Esophagus squamous epithelium (tissue), 5 donors: ENCODE measurements at places on chromosomes 16 and 17. TPM values are rescaled to one million over a fixed set of nuclear protein-coding genes. Genes with fewer than 3 reads are reported as not detected.

DNA sequence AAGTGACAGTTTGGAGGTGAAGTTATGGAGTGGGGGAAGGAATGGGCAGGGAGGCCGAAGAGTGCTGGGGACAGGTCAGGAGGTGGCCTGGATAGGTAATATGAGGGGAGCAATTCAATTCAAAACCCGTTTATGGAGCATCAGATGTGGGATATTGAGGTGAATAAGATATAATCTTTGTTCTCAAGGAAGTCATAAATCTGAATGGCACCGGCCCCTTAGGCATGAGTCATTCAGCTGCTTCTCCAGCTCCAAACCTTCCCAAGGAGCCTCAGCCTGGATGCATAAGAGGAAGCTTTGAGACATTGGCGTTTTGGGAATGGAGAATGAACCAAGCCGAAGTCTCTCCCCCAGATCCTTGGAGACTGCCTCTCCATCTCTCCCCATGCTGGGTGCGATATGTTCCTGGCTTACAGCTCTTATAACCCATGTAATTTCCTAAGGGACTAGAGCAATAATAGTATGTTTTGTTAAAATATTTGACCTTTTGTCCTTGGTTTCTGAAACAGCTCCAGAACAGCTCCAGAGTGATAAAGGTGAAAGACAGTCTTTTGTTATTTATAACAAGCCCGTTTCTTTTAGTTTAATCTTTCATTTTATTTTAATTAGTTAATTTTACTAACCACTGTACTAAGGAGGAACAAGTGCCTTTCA lies 1.7 kb downstream of the TUBG2 start:
- H3K4me3 ChIP-seq = no peak overlapping the region
- H3K4me1 ChIP-seq = peaks cover 5% of the 10 kb centered on the region
- H3K36me3 ChIP-seq = peaks cover 46% of the 10 kb centered on the region
- H3K27ac ChIP-seq = no peak overlapping the region

DNA sequence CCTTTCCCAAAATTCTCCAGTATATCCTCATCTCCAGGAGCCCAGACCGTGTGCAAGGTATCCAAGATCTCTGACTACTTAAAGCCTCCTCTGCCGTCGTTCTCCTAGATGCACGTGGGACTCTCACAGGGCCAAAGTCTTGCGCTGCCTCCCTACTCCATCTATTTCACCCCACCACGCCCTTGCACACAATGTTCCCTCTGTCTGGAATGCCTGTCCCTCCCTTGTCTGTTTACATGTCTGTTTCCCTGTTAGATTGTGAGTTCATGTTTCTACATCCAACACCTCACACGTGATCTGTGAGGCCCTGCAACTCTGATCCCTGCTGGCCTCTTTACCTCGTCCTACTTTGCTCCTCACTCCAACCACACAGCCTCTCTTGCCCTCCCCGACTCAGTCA lies 4.9 kb upstream of the FZD2 start:
- DNase-seq = no peak
- H3K4me3 ChIP-seq = no peak overlapping the region
- H3K27ac ChIP-seq = no peak overlapping the region

DNA sequence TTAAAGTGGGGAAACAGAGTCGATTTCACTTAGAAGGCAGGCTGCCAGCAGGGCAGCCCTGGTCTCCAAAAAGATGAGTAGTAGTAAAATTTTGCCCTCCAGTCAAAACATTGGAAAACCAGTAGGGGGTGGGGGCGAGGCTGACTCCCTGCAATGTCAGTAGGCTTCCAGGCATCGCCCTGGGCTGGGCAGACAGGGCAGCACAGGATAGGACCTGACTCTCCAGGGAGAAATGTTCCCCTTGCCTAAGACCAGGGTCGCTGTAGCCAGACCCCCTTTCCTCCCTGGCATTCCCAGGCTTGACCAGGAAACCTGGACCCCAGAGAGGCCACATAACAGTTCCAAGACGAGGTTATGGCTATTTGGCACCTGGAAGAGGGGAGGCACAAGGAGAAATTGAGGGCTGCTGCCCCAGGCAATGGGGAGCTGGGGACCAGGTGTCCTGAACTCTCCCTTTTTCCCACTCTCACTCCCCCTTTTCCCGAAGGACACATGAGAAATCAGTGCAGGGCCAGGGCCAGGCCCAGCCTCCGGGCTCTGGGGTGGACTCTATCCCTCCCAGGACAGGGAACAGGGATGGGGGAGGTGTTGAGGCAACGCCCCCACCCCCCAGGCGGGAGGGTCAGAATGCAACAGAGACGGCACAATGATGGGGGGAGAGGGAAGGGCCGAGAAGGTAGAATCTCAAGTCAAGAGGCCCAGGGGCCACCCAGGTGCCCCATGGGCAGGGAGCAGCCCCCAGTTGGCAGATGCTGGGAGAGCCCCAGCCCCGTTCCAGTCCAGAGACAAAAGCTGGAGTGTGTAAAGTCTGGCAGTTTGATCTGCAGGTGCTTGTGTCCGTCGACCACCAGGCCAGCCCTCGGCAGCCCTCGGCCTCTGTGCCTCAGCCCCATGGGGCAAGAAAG lies 4.5 kb upstream of the SAMD14 start:
- peaks cover 55% of the 10 kb centered on the region for H3K36me3 ChIP-seq
- H3K27me3 ChIP-seq = peaks cover 3% of the 10 kb centered on the region
- no peak overlapping the region for H3K4me3 ChIP-seq
- DNase-seq = no peak
- H3K4me1 ChIP-seq = peaks cover 4% of the 10 kb centered on the region

- DNase-seq = no peak
- H3K27me3 ChIP-seq = no peaks in the 10 kb centered on the region
- H3K4me1 ChIP-seq = no peaks in the 10 kb centered on the region
- H3K27ac ChIP-seq = no peak overlapping the region
- no peaks in the 10 kb centered on the region for H3K36me3 ChIP-seq
These were observed 478.3 kb upstream of the CDH5 start for GRCh38 chr16:65888201-65888600.

DNA sequence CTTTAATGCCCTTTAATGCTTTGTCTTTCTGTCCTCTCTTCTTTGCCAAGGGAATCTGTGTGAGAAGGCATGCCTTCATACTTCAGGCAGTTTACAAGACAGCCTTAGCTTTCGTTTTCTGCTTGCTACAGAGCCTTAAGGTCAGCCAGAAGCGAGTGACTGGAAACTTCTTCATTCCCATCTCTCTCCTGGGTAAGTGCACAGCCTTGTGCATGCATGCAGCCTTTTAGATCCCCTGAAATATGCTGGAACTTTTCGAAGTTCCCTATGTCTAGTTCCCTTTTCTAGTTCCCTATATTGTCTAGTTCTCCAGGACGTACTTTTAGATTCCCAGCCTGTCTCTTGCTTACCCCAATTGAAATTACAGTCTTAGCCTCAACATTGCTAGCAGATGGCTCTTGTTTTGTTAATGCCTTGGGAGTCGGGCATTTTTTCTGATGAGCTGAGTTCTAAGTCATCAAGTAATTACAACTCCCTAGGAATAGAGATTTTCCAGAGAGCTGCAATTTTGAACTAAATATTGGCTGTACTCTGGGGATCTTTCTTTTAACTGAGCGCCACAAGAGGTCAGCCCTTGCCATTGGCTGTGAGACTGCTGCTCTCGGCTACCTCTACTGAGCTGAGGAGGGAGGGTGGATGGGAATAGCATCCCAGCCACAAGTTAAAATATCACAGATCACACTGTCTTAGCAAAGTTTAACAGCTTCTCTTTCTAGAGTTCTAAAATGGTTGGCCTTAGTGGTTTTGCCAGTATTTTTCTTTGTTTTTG lies 22.7 kb upstream of the PPM1D start:
- H3K27ac ChIP-seq = peak overlapping the region; percentile 62
- no peaks in the 10 kb centered on the region for H3K4me1 ChIP-seq
- no peak for DNase-seq
- no peaks in the 10 kb centered on the region for H3K27me3 ChIP-seq

- no peak for DNase-seq
- H3K4me3 ChIP-seq = no peak overlapping the region
- H3K36me3 ChIP-seq = no peaks in the 10 kb centered on the region
- peaks cover 32% of the 10 kb centered on the region for H3K4me1 ChIP-seq
- no peaks in the 10 kb centered on the region for H3K27me3 ChIP-seq
These were observed 108.1 kb downstream of the STX8 start for GRCh38 chr17:9467518-9467917.

- H3K36me3 ChIP-seq = no peaks in the 10 kb centered on the region
- H3K27ac ChIP-seq = no peak overlapping the region
- H3K27me3 ChIP-seq = peaks cover 10% of the 10 kb centered on the region
- H3K4me3 ChIP-seq = no peak overlapping the region
- H3K4me1 ChIP-seq = no peaks in the 10 kb centered on the region
- DNase-seq = no peak
These were observed 10.3 kb upstream of the ITGAX start for GRCh38 chr16:31344712-31345111.

DNA sequence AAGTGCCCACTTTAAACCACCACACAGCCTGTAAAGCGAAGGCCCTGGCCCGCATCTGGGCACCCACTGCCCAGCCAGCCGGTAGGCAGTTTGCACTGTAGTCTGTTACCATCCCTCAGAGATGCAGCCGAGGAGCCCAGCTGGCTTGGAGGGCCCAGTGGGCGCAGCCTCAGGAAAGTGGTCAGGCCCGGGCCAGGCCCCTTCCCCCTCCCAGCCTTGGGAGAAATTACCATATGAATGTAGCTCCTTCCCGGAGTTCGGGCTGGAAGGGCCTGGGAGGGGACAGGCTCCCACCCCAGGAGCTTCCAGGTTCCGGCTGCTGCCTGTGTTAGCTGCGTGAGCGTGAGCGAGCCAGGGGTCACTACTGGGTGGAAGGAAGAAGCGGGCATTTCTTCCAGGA lies 325.4 kb downstream of the SEC14L1 start:
- no peak for DNase-seq
- peaks cover 39% of the 10 kb centered on the region for H3K4me1 ChIP-seq
- no peak overlapping the region for H3K4me3 ChIP-seq
- H3K36me3 ChIP-seq = no peaks in the 10 kb centered on the region
- peak overlapping the region; percentile 74 for H3K27ac ChIP-seq

DNA sequence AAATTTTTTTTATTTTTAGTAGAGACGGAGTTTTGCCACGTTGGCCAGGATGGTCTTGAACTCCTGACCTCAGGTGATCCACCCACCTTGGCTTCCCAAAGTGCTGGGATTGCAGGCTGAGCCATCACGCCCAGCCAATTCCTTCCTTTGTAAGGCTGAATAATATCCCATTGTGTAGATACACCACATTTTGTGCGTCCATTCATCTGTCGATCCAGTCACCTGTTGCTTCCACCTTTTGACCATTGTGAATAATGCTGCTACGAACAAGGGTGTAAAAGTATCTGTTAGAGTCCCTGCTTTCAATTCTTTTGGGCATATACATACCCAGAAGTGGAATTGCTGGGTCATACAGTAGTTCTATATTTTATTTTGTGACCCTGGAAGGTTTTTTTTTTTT lies 15.3 kb downstream of the TRPV2 start:
- H3K27ac ChIP-seq = no peak overlapping the region
- DNase-seq = no peak
- no peaks in the 10 kb centered on the region for H3K27me3 ChIP-seq
- peaks cover 8% of the 10 kb centered on the region for H3K4me1 ChIP-seq
- H3K4me3 ChIP-seq = no peak overlapping the region

DNA sequence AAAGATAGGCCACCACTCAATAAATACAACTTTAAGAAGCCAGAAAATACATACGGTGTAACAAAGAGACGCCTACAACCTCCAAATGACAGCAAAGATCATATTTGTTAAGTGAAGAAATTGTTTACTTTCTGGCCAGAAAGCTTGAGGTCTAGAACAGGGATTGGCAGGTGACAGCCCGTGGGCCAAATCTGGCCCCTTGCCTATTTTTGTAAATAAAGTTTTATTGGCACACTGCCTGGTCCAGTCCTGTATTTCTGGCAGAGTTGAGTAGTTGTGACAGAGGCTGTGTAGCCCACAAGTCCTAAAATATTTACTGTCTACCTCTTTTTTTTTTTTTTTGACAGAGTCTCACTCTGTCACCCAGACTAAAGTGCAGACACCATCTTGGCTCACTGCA lies 3.4 kb upstream of the CLEC19A start:
- no peaks in the 10 kb centered on the region for H3K27me3 ChIP-seq
- no peaks in the 10 kb centered on the region for H3K36me3 ChIP-seq
- no peak for DNase-seq
- no peak overlapping the region for H3K27ac ChIP-seq

GRCh38 chr17:42436391-42436790 lies 13.3 kb upstream of the CAVIN1 start:
- DNase-seq = no peak
- H3K4me1 ChIP-seq = peaks cover 7% of the 10 kb centered on the region
- H3K4me3 ChIP-seq = no peak overlapping the region
- H3K36me3 ChIP-seq = no peaks in the 10 kb centered on the region

- H3K36me3 ChIP-seq = no peaks in the 10 kb centered on the region
- H3K27ac ChIP-seq = no peak overlapping the region
- DNase-seq = no peak
- H3K4me1 ChIP-seq = no peaks in the 10 kb centered on the region
- H3K4me3 ChIP-seq = no peak overlapping the region
These were observed 47.5 kb upstream of the CLEC3A start for GRCh38 chr16:77974883-77975282.

DNA sequence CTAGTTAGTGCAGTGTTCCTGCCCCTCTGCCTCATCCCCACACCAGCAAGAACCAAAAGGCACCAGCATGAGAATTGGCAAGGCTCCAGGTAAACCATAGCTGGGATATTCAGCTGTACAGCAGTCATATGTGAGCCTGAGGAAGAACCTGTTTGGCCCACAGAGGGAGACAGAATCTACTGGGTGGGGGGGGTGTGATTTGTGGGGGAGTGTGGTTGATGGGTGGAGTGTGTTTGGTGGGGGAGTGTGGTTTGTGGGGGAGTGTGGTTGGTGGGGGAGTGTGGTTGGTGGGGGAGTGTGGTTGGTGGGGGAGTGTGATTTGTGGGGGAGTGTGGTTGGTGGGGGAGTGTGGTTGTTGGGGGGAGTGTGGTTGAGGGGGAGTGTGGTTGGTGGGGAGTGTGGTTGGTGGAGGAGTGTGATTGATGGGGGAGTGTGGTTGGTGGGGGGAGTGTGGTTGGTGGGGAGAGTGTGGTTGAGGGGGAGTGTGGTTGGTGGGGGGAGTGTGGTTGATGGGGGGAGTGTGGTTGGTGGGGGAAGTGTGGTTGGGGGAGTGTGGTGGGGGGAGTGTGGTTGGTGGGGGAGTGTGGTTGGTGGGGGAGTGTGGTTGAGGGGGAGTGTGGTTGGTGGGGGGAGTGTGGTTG lies 19.5 kb downstream of the MINK1 start:
- H3K4me3 ChIP-seq = no peak overlapping the region
- no peaks in the 10 kb centered on the region for H3K27me3 ChIP-seq
- peaks cover 56% of the 10 kb centered on the region for H3K4me1 ChIP-seq
- no peaks in the 10 kb centered on the region for H3K36me3 ChIP-seq

GRCh38 chr17:9661027-9661426 lies 15.7 kb downstream of the USP43 start:
- H3K4me1 ChIP-seq = no peaks in the 10 kb centered on the region
- no peaks in the 10 kb centered on the region for H3K27me3 ChIP-seq
- no peak overlapping the region for H3K27ac ChIP-seq
- no peaks in the 10 kb centered on the region for H3K36me3 ChIP-seq
- DNase-seq = no peak
- no peak overlapping the region for H3K4me3 ChIP-seq

The SGF29 gene
- total RNA-seq = 11.5 TPM

The OR3A3 gene
- not detected for total RNA-seq

The IL34 gene
- 7.4 TPM for total RNA-seq

The ITGAL gene
- 4.4 TPM for total RNA-seq

The SOX15 gene
- 105 TPM for total RNA-seq
